Caco-2 (cell line): ENCODE measurements at places on chromosomes 7 and 10.

DNA sequence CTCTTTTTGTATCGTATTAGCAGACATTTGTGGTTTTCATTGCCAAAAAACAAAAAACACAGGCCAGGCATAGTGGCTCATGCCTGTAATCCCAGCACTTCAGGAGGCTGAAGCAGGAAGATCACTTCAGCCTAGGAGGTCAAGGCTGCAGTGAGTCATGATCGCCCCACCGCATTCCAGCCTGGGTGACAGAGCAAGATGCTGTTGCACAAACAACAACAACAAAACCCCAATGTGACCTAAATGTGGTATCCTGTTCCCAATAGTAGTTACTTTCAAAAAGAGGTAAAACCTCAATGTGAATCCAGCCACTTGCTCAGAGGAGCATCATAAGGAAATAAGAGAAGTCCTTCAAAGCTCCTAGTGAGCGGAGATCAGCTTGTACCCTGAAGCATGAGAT, 45.8 kb upstream of the SKAP2 start:
- no peak for DNase-seq

DNA sequence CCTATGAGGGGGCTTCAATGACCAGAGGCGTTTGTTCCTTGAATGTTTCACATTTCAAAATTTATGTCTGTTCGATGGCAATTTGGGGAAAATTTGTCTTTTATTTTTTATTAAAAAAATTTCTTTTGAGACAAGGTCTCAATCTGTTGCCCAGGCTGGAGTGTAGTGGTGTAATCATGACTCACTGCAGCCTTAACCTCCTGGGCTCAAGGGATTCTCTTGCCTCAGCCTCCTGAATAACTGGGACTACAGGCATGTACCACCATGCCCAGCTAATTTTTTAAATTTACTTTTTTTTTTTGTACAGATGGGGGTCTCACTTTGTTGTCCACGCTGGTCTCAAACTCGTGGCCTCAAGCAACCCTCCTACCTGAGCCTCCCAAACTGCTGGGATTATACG, 39.7 kb downstream of the OTUD1 start:
- no peak for DNase-seq

GRCh38 chr7:99267841-99268576, 4.6 kb upstream of the MYH16 start:
- no peak for DNase-seq

- no peak for DNase-seq
These were observed 9.0 kb upstream of the RSBN1L start for GRCh38 chr7:77687100-77687746.

DNA sequence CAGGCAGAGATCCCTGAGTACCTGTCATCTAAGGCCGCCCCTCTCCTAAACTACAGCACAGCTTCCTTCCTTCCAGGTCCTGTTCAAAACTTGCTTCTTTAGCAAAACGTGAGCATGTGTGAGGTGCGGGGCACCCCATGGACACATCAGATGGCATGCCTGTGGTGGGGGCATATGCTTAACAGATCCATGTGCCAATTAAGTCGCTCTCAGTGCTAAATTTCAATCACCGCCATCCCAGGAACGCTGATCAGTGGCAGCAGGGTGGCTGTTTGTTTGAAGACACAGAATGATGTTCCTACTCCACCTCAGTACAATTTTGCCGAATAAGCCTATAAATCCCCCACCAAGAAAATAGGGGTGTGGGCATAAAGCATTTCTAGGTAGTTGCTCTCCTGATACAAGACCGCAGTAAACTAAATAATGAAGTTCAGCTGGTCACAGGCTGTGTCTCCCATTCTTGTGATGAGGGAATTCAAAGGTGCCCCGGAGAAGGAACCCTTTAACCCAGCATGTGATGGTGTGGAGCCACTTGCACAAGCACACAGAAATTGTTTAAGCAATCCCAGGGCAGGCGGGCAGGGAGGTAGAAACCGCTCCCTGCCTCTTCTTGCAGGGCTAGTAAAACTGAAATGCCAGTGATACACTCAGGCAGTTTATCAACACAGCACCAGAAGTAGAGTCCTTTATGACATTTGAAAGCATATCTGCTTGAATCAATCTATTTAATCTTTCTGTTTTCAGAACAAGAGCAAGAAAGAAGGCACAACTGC, 205.7 kb downstream of the SORCS1 start:
- no peak for DNase-seq

DNA sequence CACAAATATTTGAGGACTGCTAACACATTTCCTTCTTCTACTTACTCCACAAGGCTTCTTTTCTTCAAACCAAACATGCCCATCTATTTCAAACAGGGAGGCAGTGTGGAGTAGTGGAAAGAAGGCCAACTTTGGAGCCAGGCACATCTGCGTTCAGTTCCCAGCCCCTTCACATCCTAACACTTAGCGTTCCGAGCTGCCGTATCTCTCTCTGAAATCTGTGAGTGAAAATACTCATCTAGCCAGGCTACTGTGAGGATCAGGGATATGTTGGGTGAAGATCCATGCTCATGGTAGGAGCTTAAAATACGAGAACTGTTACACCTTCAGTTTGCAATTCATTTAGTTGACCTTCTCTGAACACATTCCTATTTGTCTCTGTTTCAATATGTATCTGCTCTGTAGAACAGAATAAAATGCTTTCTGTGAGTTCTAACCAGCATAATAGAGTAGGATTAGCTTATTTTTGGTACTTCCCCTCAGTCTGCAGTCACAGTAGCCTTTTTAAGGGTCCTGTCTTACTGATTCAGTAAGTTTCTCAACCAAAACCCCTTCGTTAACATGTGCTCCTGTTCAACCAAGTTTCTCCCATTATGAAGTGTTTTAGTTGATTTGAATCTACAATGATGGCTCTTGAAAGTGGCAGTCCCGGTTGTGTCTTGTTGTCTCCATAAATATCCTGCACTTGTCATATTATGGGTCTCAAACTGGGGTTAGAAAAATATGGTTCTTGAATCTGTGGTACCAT, 3.3 kb upstream of the MEST start:
- no peak for DNase-seq

DNA sequence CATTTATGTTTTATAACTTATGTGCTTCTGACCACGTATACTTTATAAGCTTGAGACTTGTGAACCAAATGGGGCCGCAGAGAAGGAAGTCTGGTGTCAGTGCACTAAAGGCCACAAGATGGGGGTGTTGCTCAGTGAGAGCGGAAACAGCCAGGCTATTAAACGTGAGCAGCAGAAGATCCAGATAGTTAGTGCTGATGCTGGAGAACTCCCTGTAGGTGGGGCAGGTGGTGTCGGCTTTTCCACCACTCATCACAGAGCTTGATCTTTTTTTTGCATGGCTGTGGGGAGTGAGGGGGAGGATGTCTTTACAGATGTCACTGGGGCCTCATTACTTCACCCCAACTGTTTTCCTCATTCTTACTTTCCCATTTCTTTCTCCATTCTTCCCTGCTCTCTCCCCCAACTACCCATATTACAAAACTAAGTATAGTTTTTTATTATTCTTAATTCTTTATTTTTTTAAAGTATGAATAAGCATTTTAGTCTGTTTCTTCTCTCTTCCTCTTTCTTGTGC, 34.7 kb downstream of the ACADSB start:
- peak; percentile 76 for DNase-seq

- DNase-seq, result no peak
These were observed 23.8 kb downstream of the ZMIZ2 start for GRCh38 chr7:44772440-44772839.

- no peak for DNase-seq
These were observed 219.7 kb upstream of the PRSS1 start for GRCh38 chr7:142529591-142529990.

GRCh38 chr7:4343272-4344247, 338.5 kb upstream of the FOXK1 start:
- peak; percentile 43 for DNase-seq

GRCh38 chr7:83528925-83529423, 120.0 kb downstream of the SEMA3E start:
- DNase-seq, result no peak

DNA sequence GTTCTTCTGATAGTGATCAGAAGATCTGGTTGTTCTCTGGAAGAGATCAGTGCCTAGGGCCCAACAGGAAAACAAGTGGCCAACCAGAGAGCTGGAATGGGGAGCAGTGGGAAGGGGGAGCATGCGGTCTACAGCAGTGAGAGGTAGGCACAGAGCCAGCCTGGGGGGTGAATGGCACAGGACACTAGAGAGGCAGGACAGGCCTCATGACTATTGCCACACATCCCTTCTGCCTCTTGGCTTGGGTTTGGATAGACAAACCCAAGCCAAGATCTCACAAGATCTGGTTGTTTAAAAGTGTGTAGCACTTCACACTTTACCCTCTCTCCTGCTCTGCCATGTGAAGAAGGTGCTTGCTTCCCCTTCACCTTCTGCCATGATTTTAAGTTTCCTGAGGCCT, 224.4 kb downstream of the ARHGAP12 start:
- DNase-seq, result no peak

DNA sequence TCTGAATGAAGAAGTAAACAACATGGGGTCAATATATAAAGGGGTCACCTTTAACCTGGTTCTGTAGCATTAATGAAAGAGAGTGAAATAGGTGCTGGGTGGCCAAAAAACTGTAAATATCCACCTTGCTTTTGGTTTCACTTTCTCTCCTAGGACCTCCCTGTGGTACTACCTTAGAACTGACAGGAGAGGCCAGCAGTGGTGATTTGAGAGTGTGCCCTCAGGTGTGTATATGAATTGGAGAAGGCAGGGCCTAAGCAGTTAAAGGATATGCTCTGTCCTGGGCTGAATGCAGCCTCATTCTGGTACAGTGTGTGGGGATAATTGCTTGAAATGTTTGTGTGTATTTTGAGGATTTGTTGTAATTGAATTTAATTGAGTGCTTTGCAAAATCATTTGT, 62.0 kb downstream of the BBS9 start:
- DNase-seq, result no peak

DNA sequence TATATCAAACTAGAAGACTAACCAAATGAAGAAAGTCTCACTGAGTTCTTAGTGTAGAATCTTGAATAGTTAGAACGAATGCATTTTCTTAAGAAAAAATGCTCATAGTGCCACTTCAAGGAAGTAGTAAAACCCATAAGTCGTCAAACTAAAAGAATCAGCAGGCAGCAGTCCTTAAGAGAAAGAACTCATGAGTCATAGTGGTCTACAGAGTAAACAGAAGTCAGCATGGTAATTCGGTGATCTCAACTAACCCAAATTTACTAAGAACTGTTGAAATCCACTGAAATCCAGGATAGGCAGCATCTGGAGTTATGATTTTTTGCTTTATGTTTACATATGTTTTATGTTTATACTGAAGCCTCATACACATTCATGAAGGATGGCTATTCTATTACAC, 256.2 kb downstream of the LHFPL3 start:
- DNase-seq, result no peak

DNA sequence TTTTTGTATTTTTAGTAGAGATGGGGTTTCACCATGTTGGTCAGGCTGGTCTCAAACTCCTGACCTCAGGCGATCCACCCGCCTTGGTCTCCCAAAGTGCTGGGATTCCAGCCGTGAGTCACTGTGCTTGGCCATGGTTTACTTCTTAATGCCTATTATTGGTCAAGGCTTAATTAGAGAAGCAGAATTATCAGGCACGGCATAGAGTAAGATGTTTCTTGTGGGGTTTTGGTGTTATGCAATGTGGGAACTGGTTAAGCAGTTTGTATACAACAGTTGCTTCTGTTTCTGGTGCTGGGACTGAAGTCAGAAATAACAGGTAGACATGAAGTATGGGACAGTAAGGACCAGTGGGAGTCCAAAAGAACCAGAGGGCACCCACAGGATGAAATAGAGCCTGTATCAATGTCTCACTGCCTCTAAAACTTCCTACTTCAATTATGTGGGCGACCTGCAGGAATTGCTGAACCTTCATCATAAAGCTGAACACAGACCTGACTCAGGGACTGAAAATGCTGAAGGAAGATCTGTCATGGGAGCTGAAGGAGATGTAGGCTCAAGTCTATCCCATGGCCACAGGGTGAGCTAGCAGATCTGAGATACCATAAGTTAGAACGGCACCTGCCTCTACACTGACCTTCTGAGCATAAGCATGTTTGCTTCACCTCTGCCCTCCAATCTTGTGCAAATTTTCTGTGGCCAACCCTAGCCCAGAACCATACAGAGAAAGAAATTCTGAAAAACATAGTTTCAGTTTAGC, 38.3 kb upstream of the VCL start:
- no peak for DNase-seq

- peak; percentile 30 for DNase-seq
These were observed 159.9 kb downstream of the CAMK1D start for GRCh38 chr10:12509016-12509793.

DNA sequence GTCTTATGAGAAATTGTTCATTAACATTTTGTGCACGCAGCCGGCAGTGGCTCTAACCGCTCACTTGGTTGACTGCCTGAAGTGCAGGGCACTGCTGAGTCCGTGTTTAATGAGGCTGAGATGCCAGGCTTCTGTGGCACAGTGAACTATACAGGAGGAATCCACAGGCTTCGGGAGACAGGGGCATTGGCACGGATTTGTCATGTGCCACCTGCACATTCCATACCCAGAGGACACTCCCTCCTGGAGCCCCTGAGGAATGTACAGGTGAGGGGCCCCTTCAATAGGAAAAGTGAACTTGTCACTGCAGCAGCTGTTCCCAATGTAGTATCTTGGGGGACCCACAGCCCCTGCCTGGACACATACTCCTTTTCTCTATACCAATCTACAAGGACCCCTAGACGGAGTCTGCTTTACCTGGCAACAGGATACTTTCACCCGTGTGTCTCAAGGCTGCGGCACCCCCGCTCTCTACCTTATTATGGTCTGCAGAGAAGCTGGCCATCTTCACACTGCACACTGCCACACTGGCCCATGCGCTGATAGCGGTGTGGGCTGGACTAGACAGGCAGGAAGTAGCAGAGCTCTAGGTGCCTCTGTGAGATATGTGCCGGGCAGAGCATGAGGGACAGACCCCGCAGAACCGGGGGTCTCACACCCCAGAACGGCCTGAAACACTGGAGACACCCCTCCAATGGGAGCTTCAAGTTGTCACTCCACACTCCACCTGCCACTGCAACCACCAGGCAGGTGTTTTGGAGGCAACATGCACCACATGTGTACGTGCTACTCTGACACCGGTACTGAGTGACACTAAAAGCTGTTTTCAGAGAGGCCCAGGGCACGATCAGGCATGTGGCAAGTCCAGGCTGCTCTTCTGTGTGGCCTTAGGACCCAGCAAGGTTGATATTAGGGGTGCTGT, 71.4 kb upstream of the RHEB start:
- DNase-seq, result no peak

- DNase-seq, result no peak
These were observed 317.6 kb upstream of the PLXDC2 start for GRCh38 chr10:19498393-19499290.

DNA sequence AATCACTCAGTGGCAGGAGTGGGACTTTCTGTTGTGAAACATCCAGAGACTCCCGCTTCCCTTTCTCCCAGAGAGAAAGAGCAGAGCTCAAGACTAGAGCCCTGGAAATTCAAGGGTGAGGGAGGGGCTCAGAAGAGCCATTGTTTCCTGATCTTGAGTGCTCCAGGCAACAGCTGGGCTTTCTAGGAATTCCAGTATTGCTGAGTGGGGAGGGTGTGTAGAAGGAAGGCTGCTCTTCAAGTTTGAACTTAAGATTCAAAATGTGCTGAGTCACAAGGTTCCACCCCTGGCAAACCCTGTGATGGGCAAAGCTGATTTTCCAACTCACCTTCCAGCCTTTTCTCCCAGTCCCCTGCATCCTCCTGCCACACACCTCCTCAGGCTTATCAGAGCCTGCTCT, 42.3 kb upstream of the MSRB2 start:
- peak; percentile 53 for DNase-seq
